ENCODE measurements at places on chromosomes 5 and 9.
A peak's percentile ranks its signal among the peaks of the same experiment; 100 is the strongest.

DNA sequence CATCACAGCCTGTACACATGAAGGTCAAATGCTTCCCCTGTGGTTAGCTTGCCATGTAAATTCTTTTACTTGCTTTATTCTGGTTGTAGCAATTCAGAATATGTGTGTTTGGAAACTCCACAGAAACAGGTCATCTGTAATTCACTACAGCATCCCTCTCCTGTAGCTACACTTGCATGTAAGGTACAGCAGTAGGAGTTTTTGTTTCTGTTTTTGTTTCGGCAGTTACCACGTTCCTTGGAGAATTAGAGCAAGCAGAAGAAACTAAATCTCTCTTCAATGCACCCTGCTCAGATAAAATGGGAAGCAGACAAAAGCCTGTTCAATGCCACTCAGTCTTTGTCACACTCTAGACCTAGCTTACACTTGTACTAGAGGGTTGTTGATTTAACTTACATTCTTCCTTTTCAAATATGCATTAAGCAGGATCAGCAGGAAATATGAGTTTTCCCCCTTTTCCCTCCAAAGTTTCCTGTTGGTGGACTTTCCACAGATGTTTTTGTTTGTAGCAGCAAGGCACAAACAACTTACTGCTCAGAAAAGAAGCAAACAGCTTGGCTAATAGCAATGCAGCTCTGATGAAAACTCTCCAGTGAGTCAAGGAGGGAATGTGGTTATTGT is 80.9 kb downstream of the YIPF5 start:
- DNase-seq, result no peak

- peak; percentile 17 for DNase-seq
Observed at GRCh38 chr9:38026021-38026809, 42.8 kb downstream of the SHB start.

DNA sequence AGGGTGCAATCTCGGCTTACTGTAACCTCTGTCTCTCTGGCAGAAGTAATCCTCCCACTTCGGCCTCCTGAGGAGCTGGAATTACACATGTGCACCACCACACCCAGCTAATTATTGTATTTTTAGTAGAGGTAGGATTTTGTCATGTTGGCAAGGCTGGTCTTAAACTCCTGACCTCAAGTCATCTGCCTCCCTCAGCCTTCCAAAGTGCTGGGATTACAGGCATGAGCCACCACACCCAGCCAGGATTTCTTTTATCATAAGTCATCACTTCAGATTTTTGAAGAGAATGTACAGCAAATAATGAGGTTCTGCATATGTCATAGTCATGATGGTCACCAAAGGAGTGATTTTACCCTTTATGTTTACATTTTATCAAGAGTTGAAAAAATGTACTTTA is 108.1 kb downstream of the GCNT1 start:
- DNase-seq, result no peak

- DNase-seq, result peak; percentile 11
Observed at GRCh38 chr5:40904205-40904993, 4.9 kb upstream of the C7 start.

DNA sequence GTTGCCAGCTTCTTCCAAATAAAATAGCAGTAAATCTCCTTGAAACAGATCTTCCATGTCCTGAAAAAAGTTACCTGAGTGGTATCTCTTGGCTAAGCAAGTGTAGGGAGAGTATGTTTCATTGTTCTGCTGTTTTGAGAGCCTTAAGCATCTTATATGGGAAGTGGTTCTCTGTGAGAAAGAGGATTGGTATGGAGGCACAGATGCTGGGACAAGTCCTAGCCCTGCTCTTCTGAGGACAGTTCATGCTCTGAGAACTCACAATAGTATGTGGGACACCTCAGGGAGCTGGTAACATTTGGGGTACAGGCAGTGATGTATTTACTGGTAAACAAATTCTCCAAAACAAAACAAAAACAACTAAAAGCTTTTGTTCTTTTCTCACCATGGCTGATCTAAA is 2.0 kb downstream of the PPP3R2 start:
- DNase-seq, result no peak

DNA sequence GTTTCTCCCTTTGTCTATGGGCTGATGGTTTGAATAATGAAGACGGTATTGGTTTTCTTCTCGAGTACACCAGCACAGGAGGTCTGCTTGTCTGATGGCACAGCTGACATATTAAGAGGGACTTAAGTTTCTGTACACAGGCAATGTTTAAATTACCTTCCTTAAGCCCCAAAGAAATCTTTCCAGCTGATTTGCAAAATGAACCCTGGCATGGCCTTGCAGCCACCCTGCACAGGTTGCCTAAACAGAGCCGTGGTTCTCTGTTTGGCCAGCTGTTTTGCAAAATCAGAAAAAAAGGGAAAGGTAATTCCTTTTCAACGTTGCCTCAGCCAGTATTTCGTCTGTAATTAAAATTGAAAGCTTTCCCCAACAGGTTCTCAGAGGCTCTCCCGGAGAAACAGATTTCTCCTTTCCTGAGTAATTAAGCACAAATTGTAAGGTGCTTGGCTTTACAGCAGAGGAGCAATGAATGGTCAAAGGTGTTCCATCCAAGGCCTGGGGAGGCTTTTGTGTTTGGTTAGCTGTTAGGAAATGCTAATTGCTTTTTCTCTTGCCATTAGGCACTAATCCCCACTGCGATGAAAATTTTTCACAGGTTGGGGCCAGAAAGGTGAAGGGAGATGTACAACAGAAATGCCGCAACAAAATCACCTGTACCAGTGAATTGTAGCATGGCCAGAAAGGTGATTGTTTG is 138.9 kb downstream of the RASEF start:
- peak; percentile 51 for DNase-seq

DNA sequence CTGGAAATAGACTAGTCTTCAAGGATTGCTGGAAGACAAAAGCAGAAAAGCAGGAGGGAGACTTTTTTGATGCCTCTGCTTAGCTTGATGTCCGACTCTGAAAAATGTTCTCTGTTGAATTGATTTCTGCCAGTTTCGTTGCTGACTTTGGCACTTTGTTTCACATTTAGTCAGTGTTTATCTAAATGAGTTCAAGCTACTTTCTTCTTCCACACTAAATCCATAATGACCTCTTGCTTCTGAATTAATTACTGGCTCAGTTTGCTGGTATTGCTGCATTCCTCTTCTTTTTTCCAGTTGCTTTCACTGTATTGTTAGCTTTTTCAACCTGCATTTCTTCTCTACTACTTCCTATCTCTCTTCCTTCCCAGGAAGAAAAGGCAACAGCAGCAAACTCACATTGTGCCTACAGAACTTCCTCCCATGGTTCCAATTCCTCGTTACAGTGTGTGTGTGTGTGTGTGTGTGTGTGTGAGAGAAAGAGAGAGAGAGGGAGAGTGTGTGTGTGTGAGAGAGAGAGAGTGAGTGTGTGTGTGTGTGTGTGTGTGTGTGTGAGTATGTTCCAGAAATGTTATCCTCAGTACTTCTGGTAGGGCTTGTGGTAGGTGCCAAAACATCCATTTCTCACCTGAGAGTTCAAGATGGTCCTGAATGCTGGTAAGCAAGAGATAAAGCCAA is 234.8 kb downstream of the CSNK1G3 start:
- no peak for DNase-seq

DNA sequence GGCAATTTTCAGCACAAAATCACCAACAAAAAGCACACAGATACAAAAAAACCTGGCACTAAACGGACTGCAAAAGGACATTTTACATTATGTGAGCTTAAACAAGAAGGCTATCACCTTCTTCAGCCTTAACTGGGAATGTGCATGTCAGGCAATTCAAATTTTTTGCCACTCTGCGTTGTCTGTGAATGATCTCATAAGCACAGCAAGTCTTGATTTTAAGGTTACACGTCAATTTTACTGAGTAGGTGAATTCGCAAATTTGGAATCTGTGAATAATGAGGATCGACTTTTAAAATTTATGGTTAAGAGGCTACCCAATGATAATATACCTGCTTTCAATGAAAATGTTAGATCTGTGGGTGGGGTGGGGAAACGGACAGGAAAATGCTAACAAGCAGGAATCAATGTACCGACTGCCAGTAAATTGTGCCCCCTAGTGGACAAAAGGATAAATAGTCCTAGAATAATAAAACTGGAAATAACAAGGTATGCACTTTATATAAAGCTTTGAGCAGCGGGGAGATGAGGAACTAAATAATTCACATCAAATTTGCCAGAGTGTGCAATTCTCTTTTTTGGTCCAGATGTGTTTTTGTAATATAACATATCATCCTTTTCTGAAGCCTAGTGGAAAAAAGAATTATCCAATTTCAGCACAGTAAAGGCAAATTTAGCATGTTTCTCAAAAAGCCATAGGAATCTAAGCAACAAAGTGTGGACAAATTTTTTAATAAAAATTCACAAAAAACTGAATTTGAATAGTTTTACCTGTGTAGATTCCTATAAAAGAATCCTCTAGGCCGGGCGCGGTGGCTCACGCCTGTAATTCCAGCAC is 20.5 kb downstream of the EQTN start:
- peak; percentile 42 for DNase-seq

- no peak for DNase-seq
Observed at GRCh38 chr5:132774896-132775295, 2.1 kb downstream of the SEPTIN8 start.

- DNase-seq, result no peak
Observed at GRCh38 chr9:104866191-104866590, 61.8 kb downstream of the ABCA1 start.

DNA sequence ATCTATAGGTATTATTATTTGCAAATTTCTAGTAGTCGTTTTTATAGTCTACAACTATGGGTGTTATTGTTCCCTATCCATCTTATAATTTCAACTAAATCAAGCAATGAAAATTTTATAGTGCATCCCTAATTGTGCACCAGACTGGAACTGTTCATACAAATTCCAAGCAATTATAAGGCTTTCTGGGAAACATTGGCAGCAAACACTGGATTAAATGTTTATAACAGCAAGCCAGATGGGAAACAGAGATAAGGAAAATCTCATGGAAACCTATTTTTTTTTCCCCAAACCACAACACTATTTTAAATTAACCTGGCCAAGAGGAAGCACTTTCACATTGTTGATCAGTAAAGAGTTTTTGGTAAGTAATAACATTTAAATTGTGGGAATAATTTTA is 524.3 kb downstream of the RASEF start:
- DNase-seq, result no peak

DNA sequence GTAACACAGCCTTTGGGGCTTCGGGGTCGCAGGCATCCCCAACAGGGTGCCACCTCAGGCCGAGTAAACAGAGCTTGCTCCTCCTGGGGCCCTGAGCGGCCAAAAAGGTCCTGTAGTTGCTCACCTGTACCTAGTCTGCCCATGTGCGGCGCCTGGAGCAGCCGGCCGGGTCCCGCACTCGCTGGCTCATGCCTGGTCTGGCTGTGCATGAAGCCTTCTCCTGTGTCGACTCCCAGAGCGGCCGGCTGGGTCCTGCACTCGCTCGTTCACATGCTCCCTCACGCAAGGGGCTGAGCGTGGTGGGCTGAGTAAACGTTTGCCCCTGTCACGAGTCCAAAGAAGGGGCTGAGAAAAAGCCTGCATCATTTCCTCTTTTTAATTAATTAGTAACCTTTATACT is 162.4 kb upstream of the TUT7 start:
- no peak for DNase-seq

- no peak for DNase-seq
Observed at GRCh38 chr9:84323858-84324257, 16.7 kb downstream of the SLC28A3 start.

DNA sequence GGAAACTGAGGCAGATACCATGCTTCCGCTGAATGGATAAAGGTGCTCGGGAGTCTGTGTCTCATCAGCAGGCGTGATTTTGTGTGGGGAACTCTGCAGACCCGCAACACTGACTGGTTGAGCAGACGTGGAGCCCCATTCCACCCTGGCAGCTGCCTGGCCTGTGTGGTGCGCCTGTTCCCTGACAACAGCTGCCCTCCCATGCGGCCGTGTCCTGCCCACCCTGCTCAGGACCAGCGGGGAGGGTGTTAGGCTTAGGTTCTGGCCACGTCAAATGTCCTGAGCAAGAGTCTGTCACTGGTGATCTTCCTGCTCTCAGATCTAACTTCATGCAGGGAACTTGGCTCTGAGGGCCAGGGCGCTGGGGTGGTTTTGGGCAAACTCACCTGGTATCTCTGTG is 417.7 kb upstream of the IRX4 start:
- no peak for DNase-seq

DNA sequence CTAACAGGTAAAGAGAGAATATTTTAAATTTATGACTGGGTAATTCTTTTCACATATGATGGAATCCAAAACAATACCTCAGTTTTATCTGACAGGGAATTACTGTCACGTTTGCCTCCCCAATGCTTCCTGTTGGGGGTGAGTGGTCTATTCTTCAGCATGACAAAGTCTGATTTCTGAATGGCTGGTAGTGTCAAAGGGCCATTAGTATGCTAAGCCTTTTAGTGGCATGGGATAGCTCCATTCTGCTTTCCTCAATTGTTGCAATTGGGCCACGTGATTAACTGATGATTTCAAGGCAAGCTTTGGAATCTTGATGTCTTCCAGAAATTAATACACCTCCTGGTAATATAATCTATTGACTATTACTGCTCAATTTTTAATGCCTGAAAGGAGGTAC is 14.7 kb upstream of the NDUFS4 start:
- DNase-seq, result no peak

DNA sequence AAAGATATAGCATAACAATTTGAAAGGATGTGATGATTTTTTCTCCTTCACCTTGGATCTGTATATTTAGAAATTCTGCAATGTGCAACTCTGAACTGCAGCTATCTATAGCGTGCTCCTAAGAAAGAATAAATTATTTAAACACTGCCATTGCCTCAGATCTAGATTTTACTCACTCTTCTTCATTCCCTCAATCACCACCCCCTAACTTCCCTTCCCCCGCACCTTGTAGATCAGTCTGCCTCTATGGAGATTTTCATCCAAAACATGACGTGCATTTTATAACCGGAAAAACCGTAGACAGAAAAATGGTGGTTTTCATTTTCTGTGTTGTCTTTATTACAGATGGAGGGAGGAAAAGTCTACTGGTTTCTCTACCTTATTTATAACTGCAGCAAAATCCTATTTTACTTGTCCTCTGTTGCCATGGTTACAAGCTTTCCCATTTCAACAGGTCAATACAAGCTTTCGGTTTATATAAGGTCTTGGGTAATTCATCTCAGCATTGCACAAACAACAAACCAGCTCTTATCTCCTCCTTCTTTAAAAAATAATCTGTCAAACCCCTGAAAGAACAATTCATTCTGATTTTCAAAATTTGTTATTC is 480.0 kb downstream of the TAF11L14 start:
- DNase-seq, result peak; percentile 51

GRCh38 chr5:158014372-158014771 is 155.4 kb upstream of the CLINT1 start:
- no peak for DNase-seq
